NCI-H69 (cell line): ENCODE measurements at places on chromosomes 2 and 18.

GRCh38 chr2:60533101-60534051 is 20.1 kb downstream of the BCL11A start:
- peak; percentile 56 for DNase-seq

GRCh38 chr2:67625690-67626475 is 228.8 kb downstream of the ETAA1 start:
- DNase-seq, result no peak

GRCh38 chr2:231222318-231223000 is 24.0 kb downstream of the ARMC9 start:
- no peak for DNase-seq

- no peak for DNase-seq
Observed at GRCh38 chr18:23949863-23950262, 64.7 kb upstream of the TTC39C start.

DNA sequence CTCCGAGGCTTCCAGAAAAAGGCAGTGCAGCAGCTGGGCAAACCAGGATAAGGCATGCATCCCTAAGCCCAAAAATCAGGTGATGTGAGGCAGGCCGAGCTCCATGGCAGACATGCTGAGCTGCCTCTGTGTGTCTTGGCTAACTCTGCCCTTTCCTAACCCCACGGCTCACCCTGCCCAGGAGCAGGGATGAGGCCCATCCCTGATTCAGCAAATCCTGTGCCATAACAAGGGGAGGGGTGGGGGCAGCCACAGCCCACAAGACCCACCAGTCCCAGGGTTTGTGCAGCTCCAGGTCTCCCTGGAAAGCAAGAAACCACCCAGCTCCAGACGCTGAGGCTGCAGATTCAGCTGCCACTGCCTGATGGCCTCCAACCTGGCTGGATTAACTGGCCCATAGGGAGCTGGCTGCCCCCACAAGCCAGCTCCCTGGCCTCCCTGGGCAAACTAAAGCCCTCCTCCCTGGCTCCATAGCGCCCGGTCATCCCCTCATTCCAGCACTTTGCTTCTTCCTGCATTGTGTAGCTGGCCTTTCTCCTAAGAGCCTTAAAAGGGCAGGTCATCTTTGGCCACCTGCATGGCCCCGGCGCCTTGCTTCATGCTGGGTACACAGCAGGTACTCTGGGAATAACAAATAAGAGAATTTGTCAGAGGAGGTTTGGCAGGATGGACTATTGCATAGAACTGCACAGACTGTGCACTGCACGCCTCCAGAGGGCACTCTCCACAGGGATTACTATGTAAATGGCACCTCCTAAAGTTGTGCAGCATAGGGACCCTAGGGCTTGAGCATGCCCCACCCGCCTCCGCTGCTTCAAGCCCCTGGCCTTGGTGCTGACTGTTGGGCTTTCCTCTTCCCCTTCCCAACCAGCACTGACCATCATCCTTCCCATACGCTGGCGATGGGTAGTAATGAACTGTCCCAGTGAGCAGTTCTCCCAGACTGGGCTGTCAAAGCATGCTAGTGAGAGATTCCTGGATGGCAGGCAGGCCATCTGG is 10.7 kb downstream of the STEAP3 start:
- DNase-seq, result peak; percentile 56

DNA sequence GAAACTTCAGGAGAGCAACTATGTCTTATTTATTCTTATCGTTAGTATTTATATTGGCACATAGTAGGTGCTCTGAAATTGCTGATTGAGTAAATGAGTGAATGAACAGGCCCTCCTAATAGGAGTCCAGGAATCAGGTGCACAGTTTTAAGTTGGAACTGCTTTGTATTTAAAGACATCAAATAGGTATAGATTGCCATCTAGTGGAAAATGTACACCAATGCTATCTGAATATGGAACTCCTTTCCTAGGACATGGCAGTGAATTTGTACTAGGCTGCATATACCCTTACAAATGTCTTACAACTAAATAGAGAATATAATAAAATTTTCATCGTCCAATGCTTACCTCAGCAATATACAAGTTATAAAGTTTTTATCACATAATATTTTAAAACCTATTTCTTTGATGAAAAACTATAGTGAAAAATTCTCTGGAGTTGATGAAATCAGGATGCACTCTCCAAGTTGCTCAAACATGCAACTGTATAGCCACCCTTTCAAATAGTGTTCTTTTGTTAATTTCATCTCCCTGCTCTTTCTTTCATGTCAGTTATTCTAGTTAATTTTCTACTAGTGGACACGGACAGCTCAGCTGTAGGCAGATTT is 318.9 kb upstream of the SYT4 start:
- peak; percentile 88 for DNase-seq

DNA sequence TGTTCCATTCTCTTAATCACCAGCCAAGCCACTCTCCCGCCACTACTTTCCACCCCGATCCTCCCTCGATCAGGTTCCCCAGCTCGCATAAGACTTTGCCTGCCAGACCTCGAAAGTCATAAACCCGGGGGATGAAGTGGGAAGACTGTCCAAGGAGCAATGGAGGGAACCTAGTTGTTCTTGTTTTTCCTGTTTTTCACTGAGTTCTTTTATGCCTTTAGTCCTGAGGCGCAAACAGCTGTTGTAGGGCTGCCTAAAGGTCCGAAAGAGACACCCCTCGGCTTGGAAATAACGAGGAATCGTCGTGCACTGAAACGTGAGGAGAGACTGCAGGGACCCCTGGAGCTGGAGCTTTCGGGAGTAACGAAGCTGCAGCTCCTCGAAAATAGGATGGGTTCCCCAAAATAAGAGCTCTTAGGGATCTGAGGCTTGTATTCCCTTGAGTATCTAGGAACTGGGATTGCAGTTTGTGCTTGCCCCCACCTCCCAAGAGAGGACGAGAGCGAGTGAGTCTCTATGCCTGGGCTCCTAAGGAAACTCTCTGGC is 1.7 kb upstream of the HOXD12 start:
- DNase-seq, result peak; percentile 77

GRCh38 chr18:36867056-36867455 is 38.1 kb downstream of the KIAA1328 start:
- DNase-seq, result no peak

DNA sequence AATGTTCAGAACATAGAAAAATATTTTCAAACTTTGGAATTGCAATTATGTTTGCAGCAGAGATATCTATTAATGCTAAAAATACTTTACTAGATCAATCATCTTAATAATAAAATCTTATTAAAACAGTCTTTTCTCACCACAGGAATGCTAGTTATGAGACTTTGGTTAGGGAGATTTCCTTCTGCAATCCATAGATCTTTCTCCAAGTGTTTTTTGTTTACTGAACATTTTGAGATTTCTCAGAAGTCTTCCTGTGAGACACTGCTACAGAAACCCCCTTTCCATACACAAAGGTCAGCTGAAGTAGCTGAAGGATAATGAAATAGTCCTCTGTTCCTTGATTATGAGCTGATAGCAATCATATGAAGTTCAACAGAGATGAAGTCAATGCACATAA is 59.4 kb upstream of the RAPH1 start:
- DNase-seq, result no peak

GRCh38 chr2:12762976-12763375 is 46.2 kb downstream of the TRIB2 start:
- no peak for DNase-seq

DNA sequence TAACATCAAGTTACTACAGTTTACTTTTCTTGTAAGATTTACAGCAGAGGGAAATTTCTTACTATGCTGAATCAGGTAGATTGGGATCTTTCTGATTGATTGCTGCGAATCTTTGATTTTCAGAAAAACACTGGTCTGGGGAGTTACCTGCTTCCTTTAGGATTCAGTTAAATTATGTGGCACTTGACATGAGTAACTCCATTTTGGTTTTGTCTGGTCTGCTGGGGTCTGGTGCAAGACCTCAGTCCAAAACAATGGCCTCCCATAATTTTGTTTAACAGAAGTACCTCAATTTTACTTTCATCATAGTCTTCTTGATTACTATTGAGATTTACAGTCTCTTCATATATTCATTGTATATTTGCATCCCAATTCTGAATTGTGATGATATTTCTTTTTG is 775.5 kb downstream of the TRIB2 start:
- no peak for DNase-seq

GRCh38 chr2:137951586-137951985 is 12.7 kb upstream of the HNMT start:
- no peak for DNase-seq

- no peak for DNase-seq
Observed at GRCh38 chr2:175151791-175152190, 16.2 kb downstream of the ATF2 start.

DNA sequence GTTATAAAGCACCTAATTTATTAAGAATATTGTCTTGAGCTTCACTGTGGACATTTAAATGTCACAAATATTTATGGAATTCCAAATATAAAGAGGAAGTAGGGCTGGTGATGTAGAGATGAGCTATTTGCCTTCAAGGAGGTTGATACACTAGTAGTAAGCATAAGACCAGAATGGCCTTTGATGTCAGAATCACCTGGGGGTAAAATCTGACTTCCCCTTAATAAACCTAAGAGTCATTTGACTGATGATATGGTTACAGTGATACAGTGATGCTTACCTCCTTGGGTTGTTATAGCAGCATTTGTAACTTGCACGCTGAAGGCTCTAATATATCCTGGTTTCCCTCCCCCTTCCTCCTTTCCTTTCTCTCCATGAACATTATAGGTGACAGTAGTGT is 143.7 kb downstream of the CERS6 start:
- DNase-seq, result no peak

- DNase-seq, result peak; percentile 94
Observed at GRCh38 chr18:34624551-34624950, 85.5 kb upstream of the DTNA start.

- DNase-seq, result no peak
Observed at GRCh38 chr2:152477347-152478092, 142.5 kb downstream of the FMNL2 start.

- DNase-seq, result no peak
Observed at GRCh38 chr2:155035308-155035707, 336.8 kb downstream of the KCNJ3 start.

DNA sequence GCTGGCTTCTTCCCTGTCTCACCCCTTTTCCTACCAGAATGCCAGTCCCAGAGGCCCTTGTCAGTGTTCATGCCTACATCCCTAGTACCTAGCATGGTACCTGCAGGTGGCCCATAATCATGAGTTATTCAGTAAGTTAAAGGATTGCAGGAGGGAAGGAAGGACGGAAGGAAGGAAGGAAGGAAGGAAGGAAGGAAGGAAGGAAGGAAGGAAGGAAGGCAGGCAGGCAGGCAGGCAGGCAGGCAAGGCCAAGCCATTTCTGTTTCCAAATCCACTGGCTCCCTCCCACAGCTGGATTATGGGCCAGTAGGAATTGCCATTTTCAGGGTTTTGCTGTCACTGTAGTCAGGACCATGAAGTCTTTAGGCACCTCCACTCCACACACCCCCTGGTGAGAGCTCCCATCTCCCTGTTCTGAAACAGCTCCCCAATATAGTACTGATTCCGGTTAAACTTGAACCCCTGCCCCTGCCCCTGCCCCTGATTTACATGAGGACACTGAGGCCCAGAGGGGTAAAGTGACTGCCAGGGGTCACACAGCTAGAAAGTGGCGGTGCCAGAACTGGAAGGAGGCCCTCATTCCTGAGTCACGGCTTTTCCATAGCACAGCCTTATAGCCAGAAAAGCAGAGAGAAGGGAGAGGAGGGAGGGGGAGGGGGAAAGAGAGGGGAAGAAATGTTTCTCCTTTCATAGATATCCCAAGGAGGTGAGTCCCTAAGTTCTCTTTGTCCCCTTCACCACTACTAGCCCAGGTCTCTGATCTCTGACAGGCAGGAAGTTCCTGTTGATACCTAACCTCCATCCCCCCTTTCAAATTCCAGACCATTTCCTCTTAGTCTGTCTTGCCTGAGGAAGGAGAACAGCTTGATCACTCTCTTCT is 12.2 kb upstream of the TNS1 start:
- DNase-seq, result no peak

GRCh38 chr18:11322006-11322405 is 172.6 kb upstream of the PIEZO2 start:
- no peak for DNase-seq

DNA sequence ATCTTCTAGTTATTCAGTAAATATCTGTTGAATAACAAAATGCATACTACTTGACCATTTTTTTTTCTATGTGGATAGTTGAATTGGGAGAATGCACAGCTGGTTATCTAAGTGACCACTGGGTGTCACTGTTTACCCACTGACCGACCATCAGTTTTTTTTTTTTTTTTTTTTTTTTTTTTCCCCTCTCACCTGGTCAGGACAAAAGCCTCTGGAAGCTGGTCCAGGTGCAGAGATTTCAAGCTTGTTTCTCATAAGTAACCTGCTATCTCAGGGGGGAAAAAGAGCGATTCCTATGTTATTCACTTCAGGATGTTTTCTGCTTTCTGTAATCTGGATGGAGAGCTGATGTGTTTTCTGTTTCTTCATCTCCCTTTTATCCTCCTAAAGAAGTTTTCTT is 256.0 kb downstream of the DCDC2C start:
- peak; percentile 70 for DNase-seq

DNA sequence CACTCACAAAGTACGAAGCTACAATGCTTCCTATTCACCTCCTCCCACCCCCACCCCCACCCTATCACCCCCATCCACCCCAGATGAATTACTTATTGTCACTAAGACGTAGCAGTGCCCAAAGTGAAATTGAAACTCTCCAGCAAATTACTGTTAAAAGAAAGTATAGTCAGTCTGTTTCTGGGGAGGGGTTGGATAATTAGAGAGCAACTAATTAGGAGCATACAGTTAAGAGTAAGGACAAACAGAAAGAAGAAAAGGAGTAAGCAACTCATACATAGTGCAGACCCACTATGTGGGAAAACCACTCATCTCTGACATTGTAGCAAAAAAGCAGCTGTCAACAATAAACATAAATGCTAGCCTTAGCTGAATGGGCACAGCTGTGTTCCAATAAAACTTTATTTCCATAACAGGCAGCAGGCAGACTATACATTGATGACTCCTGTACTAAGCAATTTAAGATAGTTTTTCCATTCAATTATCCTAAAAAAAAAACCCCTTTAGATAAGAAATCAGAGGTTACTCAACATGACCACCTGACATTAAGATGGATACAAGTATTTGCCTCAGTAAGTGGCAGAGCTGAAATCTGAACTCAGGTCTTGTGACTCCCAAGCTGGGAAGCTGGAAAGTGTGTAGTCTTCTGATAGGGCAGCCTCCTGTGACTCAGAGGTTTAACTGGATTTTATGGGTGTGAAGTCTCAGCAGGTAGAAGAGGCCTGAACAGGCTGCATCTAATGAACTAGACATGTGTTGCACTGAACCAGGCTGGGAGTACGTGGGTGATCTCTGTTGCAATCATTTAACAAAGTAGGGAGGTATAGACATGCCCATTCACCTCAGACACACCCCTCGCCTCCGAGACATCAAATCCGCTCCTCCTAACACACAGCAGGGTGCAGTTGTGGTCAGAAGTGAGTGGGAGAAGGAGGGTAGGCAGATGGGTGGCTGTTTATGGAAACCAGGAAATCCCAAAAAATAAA is 171.8 kb upstream of the KLF7 start:
- peak; percentile 94 for DNase-seq

- DNase-seq, result no peak
Observed at GRCh38 chr2:145806546-145806945, 1286.6 kb upstream of the ZEB2 start.

DNA sequence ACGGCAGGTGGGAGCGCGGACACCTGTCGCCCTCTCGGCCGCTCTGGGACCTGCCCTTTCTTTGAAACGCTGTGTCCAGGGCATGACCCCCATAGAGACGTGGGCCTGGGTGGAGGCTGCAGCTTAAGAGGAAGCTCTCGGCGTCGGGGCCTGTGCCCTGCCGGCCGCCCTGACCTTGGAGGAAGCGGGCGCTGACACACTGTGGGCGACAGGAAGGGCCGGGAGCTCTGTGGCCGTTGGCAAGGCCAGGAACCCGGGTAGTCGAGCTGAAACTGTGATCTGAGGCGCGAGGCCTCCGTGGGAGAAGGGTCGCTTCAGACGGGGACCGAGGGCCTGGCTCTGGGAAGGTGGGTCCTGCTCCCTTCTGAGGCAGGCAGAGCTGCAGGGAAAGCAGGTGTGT is 28.2 kb downstream of the KCNG2 start:
- DNase-seq, result no peak
